C1 segment of cervical spinal cord (tissue), 14 donors: ENCODE measurements at places on chromosomes 2 and 18.

GRCh38 chr2:8215982-8216381 is 465.9 kb upstream of the ID2 start:
- no peak for DNase-seq

DNA sequence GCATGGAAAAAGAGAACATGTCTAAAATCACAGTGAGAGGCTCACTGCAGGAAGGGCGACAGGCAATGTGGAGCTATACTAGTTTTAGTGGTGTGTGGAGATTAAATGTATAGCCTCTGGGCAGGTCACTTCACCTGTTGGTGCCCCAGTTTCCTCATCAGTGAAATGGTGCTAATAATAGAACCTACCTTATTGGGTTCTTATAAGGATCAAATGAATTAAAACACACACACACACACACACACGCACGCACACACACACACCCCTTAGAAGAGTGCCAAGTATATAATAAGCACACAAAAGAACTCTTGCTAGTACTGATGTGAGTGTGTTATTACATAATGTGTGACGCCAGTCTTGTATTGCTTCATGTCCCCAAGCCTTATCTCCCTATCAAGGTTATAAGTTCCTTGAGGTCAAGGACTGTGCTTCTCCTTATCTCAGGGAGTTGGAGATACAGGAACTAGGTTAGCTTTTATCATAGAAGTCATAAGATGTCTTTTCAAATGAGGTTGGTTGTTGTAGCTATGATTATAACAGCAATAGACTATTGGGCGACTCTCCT is 98.0 kb upstream of the CXCR4 start:
- DNase-seq = no peak

DNA sequence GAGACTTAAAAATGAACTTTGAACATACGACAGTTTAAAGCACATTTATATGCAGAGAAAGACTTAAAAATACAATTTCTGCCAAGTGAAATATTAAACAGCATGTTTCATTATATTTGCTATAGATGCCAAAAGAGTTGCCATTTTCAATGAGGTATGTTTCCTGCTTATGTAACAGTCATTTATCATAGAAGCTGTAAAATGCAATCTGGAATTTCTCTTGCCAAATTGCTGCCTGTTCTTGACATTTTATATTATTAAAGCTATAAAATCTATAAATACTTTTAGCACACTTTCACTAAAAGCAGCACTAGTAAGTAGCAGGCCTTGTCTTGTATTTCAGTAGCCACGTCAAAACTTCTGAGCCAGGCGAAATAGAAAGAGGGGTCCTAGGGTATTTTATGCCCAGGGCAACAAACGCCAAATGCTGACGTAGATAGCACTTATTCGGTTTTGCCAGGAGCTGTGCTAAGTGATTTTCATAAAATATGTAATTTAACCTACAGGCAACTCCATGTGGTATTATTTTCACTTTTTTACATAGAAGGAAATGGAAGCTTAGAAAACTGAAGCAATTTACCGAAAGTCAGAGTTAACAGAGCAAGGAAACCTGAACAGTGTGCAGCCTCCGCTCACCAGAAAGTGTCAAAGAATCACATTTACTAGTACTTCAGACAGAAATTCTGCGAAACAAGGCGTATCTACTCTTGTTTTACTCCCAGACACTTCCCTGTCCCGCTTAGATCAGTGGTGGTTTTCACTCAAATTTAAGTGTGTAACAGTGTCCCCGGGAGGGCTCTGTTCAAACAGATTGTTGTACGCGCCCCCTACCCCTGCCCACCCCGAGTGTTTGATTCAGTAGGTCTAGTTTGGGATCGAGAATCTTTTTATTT is 1.2 kb upstream of the CYP20A1 start:
- no peak for DNase-seq

- no peak for DNase-seq
Observed at GRCh38 chr18:42187611-42188380, 232.8 kb downstream of the PIK3C3 start.

DNA sequence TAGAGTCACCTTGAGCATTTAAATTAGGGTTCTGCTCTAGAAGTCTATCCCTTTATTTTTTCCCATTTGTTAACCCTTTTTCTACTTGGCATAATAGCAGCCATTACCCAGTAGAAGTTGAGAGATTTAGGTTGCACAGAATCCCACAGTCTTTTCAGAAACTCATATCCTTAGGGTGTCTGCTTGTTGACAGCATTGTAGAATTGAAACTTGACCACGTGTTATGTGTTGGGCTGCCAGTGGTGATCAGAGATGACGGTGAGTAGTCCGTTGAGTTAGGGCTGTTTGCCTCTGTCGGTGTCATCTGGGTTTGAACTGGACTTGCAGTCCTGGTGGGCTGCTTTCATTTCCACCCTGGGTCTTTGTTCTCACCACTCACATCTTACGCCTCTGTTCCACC is 114.4 kb downstream of the NEDD4L start:
- DNase-seq = no peak
